ENCODE measurements at places on chromosomes 12 and 14.

GRCh38 chr12:39127401-39127800, 222.0 kb upstream of the CPNE8 start:
- DNase-seq = peak; percentile 76

GRCh38 chr14:59130462-59130861, 58.0 kb upstream of the DAAM1 start:
- DNase-seq = no peak

DNA sequence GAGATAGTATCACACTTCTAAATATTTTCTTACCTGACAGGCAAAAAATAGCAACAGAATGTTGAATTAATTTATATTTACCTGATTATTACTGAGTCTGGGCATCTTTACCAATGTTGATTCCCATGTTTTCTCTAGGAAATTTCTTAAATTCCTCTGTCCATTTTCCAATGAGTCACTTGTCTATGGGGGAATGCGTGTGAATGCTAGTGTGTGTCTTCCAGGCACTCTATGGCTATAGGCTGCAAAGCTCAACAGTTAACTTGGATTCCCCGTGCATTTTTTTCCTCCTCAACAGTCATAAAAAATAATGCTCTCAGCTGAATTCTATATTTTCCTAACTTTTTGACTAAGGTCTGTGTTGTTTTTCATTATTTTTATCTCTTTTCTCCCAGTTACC, 1385.8 kb upstream of the FLRT2 start:
- DNase-seq = no peak

- no peak for DNase-seq
These were observed 13.7 kb downstream of the PIGH start for GRCh38 chr14:67586369-67586768.

DNA sequence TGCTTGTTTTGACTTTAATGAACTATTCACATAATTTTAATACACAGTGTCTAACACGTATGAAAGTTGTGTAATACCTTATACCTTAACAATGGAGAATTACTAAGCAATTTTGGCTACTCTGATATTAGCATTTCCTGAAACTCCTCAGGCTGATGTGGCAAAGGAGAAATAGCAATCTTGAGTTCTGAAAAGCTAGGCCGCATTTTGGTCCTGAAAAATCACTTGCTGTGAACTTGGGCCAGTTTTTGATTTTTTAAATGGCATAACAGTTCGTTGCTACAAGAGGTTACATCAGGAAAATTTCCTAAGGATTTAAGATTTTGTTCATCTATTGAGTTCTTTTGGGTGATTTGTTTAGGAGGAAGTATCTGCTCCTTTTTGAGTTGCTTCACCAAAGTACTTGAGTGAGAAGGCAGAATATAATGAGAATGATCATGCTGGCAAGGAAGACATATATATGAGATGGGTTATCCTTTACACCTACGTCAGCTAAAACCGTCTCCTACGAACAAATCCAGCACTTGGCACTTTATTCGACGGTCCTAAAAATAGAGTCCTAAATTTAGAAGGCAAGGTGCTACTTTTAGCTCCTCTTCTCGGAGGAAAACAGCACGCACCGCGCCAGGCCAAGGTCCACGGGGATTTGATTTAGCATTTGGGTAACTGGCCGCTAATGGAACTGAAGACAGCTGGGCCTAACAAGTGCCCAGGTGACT, 32.2 kb downstream of the MIA2 start:
- no peak for DNase-seq

DNA sequence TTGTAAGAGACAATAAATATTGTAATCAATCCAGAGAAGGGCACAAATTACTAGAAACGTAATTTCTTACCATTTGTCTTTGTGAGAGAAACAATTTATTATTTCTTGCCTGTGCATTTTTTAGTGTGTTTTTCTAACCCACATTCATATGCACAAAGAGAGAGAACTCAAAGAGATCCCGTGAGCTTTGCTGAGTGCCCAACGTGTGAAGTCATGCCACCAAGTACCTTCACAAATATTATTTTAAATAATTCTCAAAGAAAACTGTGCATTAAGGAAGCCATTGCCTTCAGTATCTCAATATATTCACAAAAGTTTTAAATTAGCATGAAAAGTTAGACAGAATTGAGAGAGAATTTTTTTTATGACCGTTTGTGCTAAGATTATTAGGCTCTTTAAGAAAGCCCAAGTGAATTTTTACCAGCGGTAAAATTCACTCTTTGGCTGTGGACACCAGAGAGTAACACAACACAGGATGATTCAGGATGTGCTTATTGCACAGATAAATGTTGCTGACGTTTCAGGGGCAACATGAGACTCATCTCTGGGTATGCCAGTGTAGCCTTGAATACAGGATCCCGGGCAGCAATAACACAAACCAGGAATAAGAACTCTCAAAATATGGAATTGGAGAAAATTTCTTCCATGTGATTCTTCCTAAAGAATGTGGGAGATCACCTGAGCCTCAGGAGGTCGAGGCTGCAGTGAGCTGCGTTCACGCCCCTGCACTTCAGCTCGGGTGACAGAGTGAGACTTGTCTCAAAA, 2.9 kb downstream of the ARHGDIB start:
- no peak for DNase-seq

- no peak for DNase-seq
These were observed 152.7 kb downstream of the SRGAP1 start for GRCh38 chr12:63997198-63997597.

- no peak for DNase-seq
These were observed 12.9 kb upstream of the SLC24A4 start for GRCh38 chr14:92309968-92310530.

- DNase-seq = no peak
These were observed 65.2 kb downstream of the PAPOLA start for GRCh38 chr14:96567289-96567899.

DNA sequence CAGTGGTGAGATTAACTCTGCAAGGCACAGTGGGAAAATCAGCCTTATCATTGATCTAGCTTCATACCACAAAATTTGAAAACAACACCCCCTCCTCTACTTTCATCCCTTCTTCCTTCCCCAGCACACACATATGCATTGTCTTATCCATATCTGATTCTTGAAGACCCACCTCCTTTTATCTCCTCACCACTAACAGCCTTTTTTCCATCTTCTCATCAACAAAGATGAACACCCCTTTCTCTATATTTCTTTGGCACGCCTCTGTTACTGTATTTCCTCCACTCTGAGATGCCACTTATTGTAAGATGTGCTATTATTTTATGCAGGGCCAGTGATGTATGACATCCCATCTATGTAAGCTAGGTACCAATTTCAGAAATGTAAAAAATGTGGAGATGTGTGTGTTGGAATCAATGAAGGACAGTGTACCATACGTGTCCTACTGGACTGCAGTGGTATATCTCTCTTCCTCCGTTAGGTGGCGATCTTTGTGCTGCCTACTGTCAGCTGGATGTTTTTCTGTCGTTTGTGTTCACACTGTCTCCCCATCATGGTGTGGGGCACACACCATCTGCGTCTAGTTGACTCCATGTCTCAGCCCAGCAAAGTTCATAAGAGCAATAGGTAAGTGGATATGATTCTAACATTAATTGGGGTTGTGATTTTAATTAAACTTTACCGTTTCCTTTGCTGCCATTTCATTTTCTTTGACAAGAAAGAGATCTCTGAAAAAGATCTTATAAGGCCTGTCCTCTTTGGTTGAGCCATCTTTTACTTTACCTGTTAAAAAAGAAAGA, 24.0 kb downstream of the CCDC38 start:
- peak; percentile 50 for DNase-seq

DNA sequence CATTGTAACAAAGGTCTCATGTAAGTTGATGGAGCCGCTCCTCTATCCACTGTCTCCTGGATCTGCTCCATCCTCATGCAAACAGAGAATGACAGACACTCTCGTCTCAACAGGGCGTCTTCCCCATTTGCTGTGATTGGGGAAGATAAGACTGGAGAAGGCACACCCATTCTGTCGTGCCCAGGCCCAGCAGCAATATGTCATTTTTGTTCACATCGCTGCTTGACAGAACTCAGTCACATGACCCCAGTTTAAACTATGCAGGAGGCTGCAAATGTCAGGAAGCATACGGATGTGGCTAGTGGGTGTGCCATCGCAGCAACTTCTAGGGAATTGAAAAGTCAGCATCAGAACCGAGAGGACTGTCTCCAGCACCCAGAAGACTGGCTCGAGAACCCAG, 290.5 kb downstream of the TMEM132D start:
- peak; percentile 64 for DNase-seq

DNA sequence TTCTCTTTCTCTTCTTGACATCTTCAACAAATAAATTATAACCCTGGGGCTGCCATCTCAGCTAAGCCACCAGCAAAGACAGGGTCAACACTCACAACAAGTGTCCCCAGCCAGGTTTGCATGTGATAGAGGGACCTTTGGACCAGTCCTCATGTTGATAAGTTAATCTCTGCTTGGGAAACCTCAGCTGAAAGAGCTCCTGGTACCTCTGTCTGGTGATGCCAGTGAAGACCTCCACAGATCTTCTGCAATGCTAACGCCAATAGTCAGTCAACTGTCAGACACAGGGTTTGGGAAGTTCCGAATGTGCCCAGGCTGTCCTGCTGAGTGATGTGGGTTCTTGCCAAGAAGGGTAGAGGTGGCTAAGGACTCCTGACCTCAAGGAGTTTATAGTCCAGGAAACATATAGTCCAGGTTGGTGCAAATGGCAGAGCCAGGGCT, 179.8 kb upstream of the GZMB start:
- no peak for DNase-seq

DNA sequence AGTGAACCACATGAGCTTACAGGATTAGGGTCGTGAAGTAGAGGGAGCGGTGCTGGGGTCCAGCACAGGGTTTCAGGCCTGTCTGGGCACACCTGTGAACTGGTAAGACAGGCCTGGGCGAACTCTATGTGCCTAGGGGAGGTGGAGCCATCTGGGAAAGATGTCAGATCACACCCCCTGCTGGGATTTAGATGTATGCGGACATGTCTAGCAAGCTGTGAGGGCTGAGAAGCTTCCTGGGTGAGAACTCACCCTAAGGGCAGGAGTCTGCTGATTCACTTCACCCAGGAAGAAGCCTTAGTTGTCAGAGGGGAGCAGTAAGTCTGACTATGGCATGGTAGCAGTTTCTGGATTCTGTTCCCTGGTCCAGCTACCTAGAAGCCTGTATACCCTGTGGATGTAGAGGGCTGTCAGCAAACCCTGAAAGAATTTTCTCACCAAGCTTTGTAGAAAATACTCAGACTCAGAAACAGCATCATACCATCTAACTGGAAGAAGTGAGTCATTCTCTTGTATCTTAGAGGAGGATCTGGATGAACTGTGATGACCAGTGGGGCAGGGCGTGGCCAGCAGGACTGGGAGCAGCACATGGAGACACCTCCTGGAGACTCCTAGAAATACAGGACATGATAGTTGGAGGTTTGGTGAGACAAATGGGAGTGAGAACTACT, 11.2 kb upstream of the PYGL start:
- DNase-seq = peak; percentile 96

All from Daoy (cell line).